Stimulated activated CD4-positive, alpha-beta T cell treated with anti-CD3 and anti-CD28 coated beads, Interleukin-1b, Interleukin-23, amount 100 ng/mL, for 4 hours (primary cell): ENCODE measurements at places on chromosomes 5 and 9.

- DNase-seq = no peak
Measured at GRCh38 chr5:128116445-128116844, 32.9 kb downstream of the SLC12A2 start.

- DNase-seq = no peak
Measured at GRCh38 chr5:139273322-139273571, 20.3 kb upstream of the MATR3 start.

DNA sequence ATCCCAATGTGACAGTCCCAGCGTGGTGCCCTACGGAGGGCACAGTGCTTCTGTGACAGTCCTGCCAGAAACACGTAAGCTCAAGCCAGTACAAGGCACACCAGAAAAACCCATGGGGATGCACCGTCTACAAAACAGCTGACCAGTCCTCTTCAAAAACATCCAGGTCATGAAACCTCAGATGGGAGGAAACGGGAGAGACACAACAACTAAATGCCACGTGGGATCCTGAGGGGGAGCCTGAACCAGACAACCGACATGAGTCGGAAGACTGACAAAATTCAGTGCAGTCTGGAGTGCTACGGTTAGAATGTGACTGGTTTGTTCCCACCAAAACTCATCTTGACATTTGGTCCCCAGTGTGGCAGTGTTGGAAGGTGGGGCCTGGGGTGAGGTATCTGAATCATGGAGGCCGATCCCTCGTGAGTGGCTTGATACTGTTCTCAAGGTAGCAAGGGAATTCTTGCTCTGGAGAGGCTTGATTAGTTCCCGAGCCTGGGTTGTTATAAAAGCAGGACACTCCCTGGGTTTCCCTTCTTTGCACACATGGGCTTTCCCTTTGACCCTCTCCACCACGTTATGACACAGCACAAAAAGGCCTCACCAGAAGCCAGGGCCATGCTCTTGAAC, 55.4 kb downstream of the ADAMTS2 start:
- DNase-seq = no peak

GRCh38 chr9:134607971-134608370, 33.6 kb upstream of the COL5A1 start:
- no peak for DNase-seq

- peak; percentile 19 for DNase-seq
Measured at GRCh38 chr5:68252673-68253623, 37.4 kb downstream of the PIK3R1 start.

DNA sequence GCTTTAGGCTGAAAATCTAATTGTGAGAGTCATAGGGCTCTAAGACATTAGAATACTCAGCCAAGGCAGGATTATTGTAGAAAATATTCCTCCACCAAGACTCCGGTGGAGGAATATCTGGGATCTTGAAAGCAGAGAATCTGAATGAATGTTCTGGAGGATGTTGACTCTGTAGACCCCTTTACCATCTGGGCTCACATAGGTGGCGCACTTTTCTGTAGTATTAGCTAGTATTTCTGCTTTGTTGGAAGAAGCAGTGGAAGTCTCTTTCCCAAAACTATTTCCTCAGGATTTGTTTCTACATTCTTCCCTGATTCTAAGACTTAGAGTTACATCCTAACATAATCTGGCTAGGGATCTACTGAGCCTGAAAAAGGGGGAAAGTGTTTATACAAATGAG, 752.4 kb upstream of the SEMA6A start:
- no peak for DNase-seq

DNA sequence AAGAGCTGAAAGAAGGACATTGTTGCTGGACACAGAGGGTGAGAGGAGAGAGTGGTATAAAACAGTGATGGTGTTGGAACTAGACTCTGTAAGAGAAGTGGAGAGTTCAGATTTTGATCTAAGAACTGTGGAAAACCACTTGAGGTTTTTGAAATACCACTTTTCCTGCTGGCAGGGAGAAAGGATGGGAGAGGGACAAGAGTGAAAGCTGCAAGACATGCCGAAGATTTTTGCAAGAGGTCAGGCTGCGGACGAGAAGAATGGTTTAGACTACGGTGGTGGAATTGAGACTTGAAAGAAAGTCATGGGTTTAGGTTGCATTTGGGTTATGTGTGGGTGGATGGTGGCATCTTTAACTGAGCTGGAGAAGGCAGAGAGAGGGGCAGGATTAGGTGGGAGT, 202.2 kb upstream of the RPS23 start:
- no peak for DNase-seq

DNA sequence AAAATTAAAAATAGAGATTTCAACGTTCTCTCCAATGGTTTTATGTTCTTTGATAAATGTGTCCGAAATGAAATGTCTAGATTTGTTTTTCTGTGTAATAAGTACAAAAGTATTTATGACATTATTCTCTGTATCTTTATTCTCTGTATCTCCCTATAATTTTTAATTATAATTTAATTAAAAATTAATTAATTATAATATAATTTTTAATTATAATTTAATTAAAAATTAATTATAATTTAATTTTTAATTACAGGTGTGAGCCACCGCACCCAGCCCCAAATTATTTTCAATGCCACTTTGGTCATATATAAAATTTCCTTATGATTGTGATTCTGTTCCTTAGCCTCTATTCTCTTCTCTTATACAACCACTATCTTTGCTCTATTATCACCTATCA, 28.2 kb downstream of the SPATA31C2 start:
- no peak for DNase-seq

GRCh38 chr9:4787876-4788275, 4.9 kb upstream of the RCL1 start:
- no peak for DNase-seq

DNA sequence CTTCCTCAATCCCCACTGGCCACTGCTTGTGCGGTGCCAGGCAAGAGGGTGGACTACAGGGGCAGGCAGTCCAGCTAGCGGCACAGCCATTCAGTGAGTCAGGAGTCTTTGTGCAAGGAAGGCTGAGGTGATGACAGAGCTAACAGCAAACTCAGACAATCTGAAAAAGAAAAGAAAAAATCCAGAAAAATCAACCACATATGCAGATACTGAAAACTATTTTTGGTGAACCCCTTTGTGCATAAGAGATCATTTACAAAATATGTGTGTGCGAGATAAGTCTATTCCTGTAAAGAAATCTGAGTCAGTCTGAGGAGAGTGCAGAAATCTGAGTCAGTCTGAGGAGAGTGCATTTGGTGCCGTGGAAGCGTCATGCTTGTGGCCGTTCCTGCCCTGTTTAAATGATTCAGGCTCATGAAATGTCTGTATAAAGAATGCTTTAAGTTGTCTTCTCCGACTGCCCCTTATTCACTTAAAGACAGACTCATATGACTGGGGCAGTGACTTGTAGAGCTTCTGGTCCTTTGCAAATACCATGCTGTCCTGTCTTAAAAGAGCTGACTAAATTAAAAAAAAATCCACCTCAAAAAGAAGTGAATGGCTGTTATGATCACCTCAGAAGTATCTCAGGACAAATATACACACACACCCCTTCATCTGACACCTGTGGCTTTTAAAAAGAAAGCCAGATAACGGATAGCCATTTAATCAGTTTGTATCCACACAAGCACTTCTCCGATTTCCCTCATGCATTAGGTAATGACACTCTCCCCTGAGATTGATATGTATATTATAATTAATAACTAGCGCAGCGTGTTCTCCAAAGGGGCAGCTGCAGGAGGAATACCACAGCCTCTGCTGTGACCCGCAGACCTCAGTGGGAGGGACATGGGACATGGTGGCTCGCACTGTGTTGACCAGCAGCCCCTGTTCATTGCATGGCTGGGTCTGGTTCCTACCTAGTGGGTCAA, 47.3 kb downstream of the TRIO start:
- no peak for DNase-seq
